ENCODE measurements at places on chromosomes 5 and 9.
A peak's percentile ranks its signal among the peaks of the same experiment; 100 is the strongest.

- no peak for DNase-seq
Measured at GRCh38 chr5:80608731-80609130, 38.7 kb upstream of the ANKRD34B start.

- no peak for DNase-seq
Measured at GRCh38 chr5:1731091-1731639, 68.5 kb downstream of the MRPL36 start.

- DNase-seq: no peak
Measured at GRCh38 chr5:111326551-111326950, 102.4 kb downstream of the CAMK4 start.

DNA sequence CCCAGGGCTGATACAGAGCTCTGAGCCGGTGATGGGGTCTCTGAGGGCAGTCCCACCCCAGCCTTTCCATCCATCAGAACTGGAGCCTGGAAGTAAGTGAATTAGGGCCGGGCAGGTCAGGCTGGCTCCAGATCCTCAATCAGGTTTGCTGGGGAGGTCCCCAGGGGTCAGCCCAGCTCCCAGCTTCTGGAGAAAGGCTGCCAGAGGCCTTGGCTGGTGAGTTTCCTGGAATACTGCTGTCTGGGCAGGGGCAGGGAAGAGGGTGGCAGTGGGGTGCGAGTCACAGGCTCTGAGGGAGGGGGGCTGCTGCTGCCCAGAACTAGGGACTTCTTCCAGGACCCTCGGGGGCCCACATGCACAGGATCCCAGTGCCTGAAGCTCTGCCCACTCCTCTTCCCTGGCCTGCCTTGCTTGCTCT lies 200.6 kb upstream of the MVB12B start:
- DNase-seq: no peak

- DNase-seq: no peak
Measured at GRCh38 chr5:77224672-77225355, 14.3 kb downstream of the PDE8B start.

DNA sequence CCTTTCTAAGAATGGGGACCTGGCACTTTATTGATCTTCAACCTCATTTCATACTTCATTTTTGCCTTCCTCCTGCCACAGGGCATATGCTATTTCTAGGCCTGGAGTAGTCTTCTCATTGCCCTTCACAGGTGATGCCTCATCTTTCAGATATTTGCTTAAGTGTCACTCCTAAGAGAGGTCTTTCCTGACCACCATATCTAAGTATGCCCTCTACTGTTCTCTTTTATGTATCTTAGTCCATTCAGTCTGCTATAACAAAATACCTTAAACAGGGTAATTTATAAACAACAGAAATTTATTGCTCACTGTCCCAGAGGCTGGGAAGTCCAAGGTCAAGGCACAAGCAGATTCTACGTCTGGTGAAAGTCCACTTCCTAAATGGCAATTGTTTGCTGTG lies 99.1 kb downstream of the ADAMTS6 start:
- DNase-seq: no peak

DNA sequence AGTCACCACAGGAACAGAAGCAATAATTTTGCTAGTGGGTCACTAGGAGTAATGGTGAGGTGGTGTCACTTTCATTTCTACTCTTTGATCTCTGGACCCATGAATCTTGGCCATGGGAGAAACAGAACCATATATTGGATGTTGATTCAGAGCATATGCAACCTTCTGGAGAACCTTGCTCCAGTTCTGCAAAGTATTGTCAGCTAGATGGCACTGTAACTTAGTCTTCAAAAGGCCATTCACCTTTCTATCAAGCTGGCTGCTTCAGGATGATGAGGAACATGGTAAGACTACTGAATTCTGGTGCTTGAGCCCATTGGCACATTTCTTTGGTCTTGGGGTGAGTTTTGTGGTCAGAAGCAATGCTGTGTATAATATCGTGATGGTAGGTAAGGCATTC lies 129.1 kb upstream of the FBN2 start:
- no peak for DNase-seq

DNA sequence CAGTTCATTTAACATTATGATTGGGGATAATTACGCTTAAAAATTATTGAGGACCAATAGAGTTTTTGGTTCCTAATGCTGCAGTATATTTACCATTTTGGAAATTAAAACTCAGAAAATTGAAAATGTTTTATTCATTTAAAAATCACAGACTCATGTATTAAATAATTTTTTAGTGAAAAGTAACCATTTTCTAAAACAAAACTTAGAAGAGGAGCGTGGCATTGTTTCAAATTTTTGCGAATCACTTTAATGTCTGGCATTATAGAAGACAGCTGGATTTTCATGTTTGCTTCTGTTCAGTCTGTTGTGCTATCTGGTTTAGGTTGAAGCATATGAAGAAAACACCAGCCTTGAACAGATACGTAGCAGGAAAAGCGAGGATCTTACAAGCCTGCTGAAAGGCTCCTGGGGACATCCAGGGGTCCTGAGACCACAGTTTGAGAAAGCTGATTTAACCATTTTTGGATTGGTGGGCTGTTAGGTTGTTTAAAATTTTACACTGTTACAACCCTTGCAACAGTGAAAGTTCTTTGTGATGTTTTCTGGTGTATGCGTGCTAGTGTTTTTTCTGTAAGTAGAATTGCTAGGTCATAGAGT lies 1.6 kb downstream of the ZFYVE16 start:
- no peak for DNase-seq

DNA sequence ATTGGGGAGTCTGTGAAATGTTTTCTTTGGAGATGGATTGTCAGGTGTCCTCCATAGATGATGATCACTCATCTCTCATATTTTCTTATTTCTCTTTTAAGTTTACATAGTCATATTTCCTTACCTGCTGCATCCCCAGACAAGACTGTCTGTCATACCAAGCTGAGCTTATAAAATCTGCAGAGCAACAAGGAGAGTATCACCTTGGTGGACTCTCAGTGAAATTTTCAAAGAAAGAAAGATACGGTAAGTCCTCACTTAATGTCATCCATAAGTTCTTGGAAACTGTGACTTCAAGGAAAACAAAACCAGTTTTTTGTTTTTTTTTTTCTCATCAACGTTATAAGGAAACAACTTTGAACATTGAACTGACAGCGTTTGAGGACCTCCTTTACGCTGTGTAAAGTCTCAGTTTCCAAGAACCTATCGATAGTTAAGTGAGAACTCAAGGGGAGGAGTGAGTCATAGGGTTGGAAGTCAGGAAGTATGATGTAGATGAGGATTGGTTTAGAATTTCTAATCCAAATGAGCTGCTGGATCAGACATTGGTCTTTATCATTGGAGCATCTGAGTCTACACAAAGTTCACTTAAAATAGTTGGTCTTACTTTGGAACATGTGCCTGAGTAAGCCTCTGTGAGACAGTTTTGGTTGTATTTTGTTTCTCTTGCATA lies 45.5 kb downstream of the SPIN1 start:
- no peak for DNase-seq

DNA sequence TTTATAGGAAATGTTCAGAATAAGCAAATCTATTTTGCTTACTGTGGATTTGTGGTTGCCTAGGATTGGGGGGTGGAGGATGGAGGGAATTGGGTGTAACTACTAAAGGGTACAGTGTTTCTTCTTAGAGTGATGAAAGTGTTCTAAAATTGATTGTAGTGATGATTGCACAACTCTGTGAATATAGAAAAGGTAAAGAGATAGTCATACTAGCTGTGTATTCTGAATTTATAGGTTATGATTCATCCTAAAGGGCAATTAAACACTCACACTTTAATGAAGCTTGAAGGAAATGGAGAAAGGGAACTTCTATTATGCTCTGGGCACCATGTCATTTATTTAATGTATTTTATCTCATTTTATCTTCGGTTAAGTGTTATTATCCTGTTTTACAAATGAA lies 9.9 kb downstream of the TXNDC8 start:
- no peak for DNase-seq

GRCh38 chr5:114665551-114665950 lies 303.7 kb downstream of the KCNN2 start:
- DNase-seq: no peak

DNA sequence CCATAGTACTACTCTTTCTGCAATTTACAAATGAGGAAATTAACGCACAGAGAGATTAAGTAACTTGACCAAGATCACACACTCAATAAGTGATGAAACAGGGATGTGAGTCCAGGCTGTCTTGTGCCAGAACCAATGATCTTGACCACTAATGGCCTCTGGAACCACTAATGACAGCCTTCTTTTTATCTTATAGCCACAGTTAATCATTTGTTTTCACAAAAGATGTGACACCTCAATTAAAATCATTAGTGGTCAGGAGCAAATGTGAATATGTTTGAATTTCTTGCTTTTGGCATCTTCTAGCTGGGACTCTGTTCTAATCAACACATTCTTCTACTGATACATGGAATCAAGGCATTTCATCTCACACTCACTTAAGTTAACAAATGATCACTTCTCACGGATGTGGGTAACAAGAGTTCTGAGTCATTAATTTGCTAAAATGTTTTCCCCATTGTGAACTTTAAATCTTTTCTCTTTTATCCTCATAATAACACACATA lies 102.7 kb upstream of the CD180 start:
- DNase-seq: no peak

- DNase-seq: no peak
Measured at GRCh38 chr5:177419046-177419445, 7.4 kb upstream of the GRK6 start.

GRCh38 chr9:136568288-136569081 lies 22.6 kb upstream of the NOTCH1 start:
- DNase-seq: no peak

DNA sequence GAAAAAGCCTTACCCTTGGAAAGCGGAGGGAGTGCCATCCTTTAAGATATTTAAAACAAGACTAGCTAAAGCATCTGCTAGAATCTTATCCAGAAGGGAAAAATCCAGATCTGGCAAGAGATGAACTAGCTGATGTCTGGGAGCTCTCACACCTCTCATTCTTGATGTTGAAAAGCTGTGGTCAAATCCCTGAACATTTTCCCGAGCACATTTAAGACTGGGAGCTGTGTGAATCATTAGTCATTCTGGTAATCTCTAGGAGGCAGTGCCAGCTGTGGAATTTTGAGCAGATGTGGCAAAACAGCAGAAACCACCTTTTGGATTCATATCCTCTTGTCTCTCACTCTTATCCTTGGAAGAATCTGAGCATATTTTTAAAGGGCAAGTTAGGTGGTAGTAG lies 218.0 kb downstream of the MAN2A1 start:
- no peak for DNase-seq

GRCh38 chr5:155027993-155028629 lies 14.6 kb downstream of the KIF4B start:
- DNase-seq: no peak

- DNase-seq: no peak
Measured at GRCh38 chr5:39437467-39437866, 12.7 kb upstream of the DAB2 start.

GRCh38 chr9:75200892-75201470 lies 112.7 kb downstream of the OSTF1 start:
- no peak for DNase-seq

GRCh38 chr5:74055486-74056106 lies 429.6 kb downstream of the ARHGEF28 start:
- no peak for DNase-seq

DNA sequence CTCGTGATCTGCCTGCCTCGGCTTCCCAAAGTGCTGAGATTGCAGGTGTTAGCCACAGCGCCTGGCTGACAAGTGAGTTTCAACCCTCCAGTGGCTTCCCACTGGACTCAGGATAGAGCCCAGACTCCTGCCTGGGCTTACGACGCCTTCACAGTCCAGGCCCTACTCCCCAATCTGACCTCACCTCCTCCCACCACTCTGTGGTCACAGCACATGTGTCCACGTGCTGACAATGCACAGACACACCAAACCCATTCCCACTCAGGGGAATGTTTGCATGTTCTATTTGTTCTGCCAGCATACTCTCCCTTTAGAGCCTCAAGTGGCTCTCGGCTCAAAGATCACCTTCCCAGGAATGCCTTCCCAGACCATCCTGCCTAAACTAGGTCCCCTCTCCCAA lies 31.1 kb upstream of the TRIM14 start:
- no peak for DNase-seq

DNA sequence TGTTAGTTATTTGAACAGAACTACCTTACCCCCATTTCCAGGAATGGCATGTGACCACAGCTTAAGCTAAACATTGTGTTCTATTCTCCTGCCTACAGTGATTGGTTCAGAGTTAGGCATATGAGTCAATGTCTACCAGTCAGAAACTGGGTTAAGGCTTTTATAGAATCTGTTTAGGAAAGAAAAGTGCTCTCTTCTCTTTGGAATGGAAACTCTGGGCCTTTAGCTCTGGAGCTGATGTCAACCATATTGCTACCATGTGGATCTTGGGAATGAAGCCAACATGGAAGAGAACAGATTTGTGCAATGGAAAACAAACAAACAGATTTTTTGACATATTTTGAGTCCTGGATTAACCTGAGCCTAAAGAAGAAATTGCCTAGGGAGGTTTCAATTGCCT lies 488.9 kb upstream of the TNC start:
- no peak for DNase-seq

DNA sequence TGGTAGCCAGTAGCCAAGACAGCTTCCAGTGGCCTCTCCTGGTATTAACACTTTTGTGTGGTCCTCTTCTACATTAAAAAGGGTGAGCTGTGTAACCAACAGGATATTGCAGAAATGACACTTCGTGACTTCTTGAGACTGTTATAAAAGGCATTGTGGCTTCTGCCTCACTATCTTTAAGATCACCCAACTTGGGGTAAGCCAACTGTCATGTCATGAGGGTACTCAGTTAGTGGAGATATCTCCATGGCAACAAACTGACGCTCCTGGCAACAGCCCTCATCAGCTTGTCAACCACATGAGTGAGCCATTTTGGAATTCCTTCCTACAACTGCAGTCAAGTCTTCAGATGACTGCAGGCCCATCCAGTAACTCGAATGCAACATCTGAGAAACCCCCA lies 121.7 kb downstream of the DEPDC1B start:
- DNase-seq: no peak

GRCh38 chr5:151326266-151326665 lies 21.1 kb downstream of the SLC36A2 start:
- no peak for DNase-seq

DNA sequence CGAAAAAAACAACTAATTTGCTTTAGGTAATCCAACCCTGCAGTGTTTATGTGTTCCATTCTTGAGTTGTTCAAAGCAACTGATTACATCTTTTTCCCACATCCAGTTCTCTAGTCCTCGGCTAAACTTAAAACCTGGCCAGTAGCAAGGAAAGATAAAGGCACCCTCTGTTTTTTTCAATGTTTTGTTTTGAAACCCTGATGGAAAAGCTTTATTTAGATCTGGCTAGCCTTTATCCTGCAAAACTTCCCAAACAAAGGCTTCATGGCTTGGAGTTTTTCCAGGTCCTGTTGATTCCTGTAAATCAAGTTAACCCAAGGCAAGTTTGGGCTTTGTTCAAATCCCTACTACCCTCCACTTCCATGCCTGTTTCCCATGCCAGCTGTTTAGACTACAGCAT lies 105.1 kb downstream of the CEMIP2 start:
- DNase-seq: no peak

GRCh38 chr5:111810112-111810511 lies 53.1 kb upstream of the NREP start:
- DNase-seq: no peak

- no peak for DNase-seq
Measured at GRCh38 chr5:17444496-17444895, 53.5 kb upstream of the TAF11L2 start.

GRCh38 chr9:32378993-32379729 lies 5.3 kb upstream of the ACO1 start:
- peak; percentile 37 for DNase-seq

GRCh38 chr9:124673063-124673462 lies 98.0 kb downstream of the NR6A1 start:
- no peak for DNase-seq

Measured in CMK (cell line).